ENCODE measurements at places on chromosomes 7 and 10. TPM values are rescaled to one million over a fixed set of nuclear protein-coding genes. Genes with fewer than 3 reads are reported as not detected.

Gene SLIT1
- total RNA-seq: 0.32 TPM

Gene LIPM
- total RNA-seq: not detected

Gene LAMB1
- total RNA-seq: 0.52 TPM

Gene CNTNAP2
- not detected for total RNA-seq

DNA sequence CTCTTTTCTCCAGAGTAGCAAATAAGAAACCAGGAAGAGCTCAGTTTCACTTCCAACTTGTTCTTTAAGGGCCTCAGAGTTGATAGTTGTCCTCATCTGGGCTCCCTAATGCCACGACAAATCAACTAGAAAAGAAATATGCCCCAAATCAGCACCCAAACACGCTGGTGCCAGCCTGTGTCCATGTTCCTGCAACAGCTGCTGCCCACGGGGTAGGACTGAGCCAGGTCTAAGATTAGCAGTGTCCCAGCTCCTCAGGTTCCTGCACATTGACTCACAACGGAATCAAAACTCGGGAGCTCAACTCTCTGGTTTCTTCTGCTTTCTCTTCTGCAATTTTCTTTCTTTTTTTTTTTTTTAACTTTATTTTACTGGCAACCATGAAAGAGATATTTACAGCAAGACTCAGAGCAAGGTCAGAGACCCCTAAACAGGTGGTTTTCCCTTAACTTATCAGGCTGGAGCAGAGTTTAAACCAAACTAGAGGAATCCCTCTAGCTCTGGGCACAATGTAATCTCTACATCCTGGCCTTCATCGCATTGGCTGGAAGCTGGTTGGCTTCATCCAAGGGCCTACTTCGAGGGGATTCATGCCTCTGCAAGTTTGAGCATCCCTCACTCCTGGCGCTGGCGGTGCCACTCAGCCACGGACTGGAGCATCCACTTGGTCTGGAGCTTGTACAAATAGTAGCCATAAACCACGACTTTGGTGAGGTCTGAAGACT is 126.1 kb downstream of the PFKFB3 start:
- no peak for DNase-seq

DNA sequence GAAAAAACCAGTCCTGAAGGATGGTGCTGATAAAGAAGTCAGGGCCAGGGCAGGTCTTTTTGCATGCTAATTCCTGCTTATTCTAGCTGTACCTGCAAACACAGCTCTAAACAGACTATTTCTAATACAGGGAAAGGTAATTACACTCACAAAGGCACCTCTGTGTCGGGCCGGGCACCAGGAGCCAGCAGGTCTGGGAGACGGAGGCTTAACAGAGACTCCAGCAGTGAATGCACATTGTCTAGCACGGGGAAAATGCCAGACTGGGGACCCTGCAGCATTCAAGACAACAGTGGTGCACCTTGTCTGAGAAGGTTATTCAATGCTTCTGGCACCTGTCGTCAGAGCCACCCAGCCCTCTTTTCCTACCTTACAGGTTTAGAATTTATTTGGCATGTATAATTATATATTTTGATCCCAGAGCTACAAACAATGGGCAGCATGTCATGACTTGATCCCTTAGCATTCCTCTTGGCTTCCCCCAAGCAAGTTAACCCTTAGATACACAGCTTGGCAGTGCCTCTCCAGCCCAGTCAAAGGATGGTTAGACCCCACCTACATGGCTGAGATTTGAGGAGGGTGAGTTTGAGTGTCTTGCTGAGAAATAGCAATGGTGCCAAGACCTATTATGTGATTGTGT is 185.2 kb downstream of the SLC25A13 start:
- no peak for DNase-seq

DNA sequence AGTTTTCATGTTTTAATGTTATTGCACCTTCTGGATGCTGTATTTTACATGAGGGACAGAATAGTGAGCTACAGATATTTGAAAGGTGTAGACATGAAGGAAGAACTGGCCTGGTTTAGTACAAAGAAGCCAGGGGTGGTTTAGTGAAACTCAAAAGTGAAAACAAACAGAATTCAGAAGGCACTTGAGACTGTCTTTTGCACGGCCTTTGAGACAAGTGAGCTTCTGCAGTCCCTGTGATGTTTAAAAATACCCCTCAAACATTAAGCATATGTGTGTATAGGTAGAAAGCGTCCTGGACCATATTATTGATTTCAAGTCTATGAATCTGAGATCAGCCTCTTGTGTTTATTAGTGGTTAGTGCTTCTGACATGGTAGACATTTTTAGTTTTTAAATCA is 118.9 kb downstream of the CDK14 start:
- DNase-seq: no peak

DNA sequence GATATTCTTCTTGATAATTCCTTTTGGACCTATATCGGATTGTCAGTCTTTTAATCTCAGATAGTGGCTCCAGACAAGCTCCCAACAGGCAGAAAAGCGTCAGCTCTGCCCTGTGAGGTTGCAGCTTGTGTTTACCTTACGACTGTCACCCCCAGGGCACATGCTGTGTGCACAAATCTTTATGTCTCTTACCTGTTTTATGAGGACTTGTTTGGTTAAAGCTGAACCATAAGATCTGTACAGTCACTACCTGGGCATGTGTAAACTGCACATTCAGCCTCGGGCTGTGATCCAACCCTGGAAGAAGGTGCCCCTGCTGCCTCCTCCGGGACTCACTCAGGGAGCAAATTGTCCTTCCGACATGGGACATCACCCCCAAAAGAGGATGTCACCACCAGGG is 119.8 kb downstream of the GALNT17 start:
- DNase-seq: no peak

GRCh38 chr7:140914083-140914482 is 10.6 kb downstream of the BRAF start:
- no peak for DNase-seq

All from CD4-positive, CD25-positive, alpha-beta regulatory T cell (primary cell).